ENCODE measurements at places on chromosomes 12 and 14. TPM values are rescaled to one million over a fixed set of nuclear protein-coding genes. Genes with fewer than 3 reads are reported as not detected.

The PTPN6 gene
- 38.0 TPM for polyA plus RNA-seq

The C3AR1 gene
- polyA plus RNA-seq, result 2.9 TPM

The BCL2L14 gene
- 2.2 TPM for polyA plus RNA-seq

The VDR gene
- polyA plus RNA-seq, result 19.1 TPM

The ERP27 gene
- polyA plus RNA-seq, result 35.3 TPM

The PKP2 gene
- 4.3 TPM for polyA plus RNA-seq

The FAM222A gene
- polyA plus RNA-seq, result 12.5 TPM
